ENCODE measurements at places on chromosomes 13 and 19.

DNA sequence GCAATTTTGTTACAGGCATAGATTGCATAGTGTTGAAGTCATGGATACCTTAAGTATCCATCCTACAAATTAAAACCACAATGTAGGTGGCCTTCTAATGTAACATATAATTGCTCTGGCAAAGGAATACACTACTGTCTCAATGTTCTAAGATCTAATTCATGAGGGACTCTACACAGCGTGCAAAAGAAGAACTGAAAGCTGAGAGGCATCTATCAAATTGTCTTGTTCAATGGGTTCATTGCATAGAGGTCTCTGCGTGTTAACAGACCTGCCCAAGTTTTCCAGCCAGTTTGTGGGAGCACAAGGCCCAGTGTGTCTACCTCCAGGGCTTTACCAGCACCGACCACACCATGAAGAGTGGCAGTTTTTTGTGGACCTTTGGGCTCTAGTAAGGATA, 451.4 kb downstream of the ITGBL1 start:
- no peak for DNase-seq

DNA sequence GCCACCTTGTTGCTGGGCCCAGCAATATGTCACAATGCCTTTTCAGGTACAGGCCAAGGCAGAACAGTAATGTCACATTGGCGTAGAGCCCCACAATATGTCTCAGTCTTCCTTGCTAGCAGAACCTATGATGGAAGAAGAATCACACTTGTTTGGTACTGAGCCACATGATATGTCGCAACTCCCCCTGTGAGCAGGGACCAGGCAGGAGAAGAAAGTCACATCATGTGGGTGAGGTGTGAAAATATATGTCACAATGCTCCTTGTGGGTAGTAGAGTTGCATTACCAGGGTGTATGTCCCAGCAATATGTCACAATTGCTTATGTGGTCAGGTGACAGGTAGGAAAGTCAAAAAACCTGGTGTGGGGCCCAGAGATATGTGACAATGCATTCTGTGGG, 7.1 kb upstream of the ZNF91 start:
- DNase-seq = no peak

- DNase-seq = no peak
Measured at GRCh38 chr13:107434347-107434746, 781.0 kb downstream of the LIG4 start.

DNA sequence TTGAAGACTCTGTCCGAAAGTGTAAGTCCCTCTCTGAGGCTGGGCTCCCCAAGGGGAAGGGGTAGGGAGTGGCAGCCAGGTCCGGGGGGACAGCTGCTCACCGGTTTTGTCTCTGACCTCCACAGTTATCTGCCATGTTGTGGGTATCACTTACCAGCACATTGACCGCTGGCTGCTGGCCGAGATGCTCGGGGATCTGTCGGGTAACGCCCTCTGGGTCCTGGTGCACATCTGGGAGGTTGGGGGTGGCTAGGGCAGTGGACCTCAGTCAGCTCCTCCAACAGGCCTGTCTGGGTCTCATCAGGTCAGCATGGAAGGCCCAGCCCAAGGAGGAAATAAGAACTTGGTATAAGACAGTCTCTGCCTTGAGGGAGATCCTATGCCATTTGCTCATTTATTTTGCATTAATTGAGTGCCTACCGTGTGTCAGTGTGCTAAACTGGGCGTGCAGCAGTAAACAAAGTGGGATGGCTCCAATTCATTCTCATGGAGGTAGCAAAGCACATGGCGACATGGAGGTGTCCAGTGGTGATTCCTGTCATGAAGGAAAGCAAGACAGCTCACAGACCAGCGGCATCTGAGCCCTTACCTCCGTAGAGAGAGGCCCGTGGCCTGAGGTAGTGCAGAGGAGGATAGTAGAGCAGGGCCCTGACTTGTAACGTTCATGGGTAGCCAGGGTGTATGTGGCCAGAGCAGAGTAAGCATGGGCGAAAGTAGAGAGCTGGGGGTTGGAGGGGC, 13.7 kb downstream of the EIF3K start:
- DNase-seq = no peak

GRCh38 chr19:33830264-33830663, 33.6 kb downstream of the KCTD15 start:
- no peak for DNase-seq

DNA sequence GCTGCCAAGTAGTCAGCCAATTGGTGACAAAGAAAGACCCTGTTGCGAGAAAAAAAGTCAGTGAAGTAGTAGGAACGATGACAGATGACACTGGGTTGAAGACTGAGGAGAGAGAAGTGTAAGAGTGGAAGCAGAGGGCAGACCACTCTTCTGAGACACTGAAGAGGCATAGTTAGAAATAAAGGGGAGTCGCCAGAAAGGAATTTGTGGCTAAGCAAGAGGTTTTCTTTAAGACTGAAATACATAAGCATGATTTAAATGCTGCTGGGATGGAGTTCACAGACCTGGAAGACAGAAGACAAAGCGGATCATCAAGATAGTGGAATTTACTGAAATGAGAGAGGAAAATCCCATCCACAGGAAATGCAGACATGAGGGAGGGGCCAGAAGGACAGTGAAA, 56.2 kb upstream of the USPL1 start:
- DNase-seq = no peak

DNA sequence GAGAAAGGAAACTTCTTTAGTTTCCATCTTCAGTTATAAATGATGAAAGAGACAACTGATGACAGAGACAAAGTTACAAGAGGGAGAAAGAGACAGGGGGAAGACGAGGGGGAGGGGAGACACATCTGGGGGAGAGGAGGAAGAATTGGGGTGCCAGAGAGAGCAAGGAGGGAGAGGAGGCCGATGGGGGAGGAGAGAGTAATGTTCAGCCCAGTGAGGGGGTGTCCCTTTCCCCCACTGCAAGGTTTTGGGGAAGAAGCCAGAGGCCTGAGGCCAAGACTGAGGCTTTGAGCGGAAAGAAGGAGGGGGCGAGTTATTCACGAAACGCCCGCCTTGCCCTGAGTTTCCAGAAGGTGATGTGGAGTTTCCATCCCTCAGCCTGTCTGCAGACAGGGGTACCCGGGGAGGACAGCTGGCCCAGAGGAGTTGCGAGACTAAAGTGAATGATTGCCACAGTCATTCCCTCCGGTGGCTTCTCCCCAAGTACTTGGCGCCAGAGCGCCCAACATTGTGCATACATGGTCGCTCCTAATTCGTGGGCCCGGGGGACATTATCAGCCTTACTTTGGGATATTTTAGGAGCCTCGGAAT, 558 bp upstream of the PPAN start:
- DNase-seq = no peak

- no peak for DNase-seq
Measured at GRCh38 chr13:22402682-22403081, 731.8 kb downstream of the FGF9 start.
